ENCODE measurements at places on chromosomes 7 and 10. TPM values are rescaled to one million over a fixed set of nuclear protein-coding genes. Genes with fewer than 3 reads are reported as not detected.

GRCh38 chr10:91339729-91340128 lies 70.4 kb upstream of the HECTD2 start:
- H3K27me3 ChIP-seq: no peaks in the 10 kb centered on the region
- H3K4me1 ChIP-seq: no peaks in the 10 kb centered on the region
- H3K4me3 ChIP-seq: no peak overlapping the region
- H3K36me3 ChIP-seq: no peaks in the 10 kb centered on the region
- no peak overlapping the region for H3K27ac ChIP-seq

DNA sequence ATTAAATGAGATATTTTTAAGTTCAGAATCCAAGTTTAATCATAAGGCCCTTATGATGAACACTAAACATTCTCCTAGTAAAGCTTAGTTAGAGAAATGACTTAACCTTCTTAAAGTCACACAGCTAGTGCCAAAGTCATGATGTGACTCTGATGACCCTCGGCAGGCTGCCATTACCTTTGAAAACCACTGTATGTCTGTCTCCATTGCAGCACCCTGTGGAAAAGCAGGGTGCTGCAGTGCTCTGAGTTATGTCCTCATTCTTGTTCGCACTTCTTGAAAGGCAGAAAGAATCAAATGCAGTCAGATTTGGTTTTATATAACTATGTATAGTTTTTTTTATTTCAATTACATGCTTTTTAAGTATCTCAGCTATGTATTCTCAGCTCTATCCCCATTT lies 105.0 kb downstream of the PHTF2 start:
- H3K4me3 ChIP-seq: no peak overlapping the region
- no peak for DNase-seq
- no peaks in the 10 kb centered on the region for H3K27me3 ChIP-seq
- no peak overlapping the region for H3K27ac ChIP-seq
- H3K4me1 ChIP-seq: no peaks in the 10 kb centered on the region

GRCh38 chr10:13180788-13181187 lies 19.4 kb downstream of the MCM10 start:
- no peak overlapping the region for H3K27ac ChIP-seq
- no peaks in the 10 kb centered on the region for H3K4me1 ChIP-seq
- H3K36me3 ChIP-seq: no peaks in the 10 kb centered on the region
- no peak overlapping the region for H3K4me3 ChIP-seq

GRCh38 chr7:131219312-131220041 lies 108.2 kb upstream of the MKLN1 start:
- H3K4me1 ChIP-seq: no peaks in the 10 kb centered on the region
- H3K4me3 ChIP-seq: no peak overlapping the region
- no peak for DNase-seq
- no peaks in the 10 kb centered on the region for H3K36me3 ChIP-seq
- H3K27me3 ChIP-seq: no peaks in the 10 kb centered on the region

The MKX gene
- total RNA-seq: 0.29 TPM

The UNCX gene
- not detected for total RNA-seq

The SEMA4G gene
- total RNA-seq: 0.49 TPM

The PCLO gene
- not detected for total RNA-seq

The TAF5 gene
- total RNA-seq: 11.4 TPM

Data from CD8-positive, alpha-beta memory T cell (primary cell).